Stimulated activated CD4-positive, alpha-beta T cell treated with anti-CD3 and anti-CD28 coated beads, Interleukin-2, amount 100 ng/mL, for 48 hours (primary cell): ENCODE measurements at places on chromosomes 1 and 21.

DNA sequence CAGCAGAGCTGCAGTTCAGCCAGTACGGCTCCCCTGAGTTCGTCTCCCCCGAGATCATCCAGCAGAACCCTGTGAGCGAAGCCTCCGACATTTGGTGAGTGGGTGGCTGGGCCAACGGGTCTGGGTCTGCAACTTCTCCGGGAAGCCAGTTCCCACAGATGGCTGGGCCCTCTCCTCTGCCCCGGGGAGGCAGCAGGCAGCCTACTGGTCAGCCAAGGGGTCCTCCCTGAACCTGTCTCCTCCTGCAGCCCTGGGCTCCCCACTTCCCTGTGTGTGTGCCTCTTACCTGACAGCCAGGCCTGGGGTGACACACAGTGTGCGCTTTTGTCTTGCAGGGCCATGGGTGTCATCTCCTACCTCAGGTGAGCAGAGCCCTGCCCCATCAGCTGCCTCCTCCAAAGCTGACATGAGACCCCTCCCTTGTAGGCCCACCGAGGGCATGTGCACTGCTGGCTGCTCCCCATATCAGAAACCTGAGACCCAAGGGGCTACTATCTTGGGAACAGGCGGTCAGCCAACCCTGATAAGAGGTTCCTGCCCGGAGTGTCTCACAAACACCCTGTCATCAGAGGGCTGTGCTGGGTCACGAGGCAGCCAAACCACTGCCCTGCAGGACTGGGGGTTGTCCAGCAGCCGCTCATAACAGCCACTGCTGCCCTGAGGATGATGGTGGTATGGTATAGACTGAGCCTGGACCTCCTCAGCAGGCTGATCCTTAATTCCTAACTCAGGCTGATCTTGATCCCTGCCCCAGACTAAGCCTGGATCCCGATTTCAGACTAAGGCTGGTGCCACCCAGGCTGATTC, 37.6 kb downstream of the TRIM11 start:
- no peak for DNase-seq

DNA sequence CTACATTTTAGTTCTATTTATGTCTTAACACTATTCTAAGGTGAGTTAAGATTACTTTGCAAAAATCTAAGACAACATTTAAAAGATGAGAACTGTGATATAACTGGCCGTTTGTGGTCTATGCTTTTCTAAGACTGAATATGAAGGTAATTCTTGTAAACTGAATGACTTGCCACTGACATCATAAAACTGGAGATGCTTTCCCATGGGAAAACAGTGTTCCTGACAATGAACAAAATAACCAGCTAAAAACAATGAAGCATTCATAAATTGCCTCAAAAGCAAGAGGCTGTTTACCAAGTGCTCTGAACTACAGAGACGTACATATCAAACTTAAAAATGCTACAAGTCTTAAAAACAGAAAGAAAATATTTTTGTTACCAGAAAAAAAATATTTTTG, 54.7 kb downstream of the APP start:
- no peak for DNase-seq

DNA sequence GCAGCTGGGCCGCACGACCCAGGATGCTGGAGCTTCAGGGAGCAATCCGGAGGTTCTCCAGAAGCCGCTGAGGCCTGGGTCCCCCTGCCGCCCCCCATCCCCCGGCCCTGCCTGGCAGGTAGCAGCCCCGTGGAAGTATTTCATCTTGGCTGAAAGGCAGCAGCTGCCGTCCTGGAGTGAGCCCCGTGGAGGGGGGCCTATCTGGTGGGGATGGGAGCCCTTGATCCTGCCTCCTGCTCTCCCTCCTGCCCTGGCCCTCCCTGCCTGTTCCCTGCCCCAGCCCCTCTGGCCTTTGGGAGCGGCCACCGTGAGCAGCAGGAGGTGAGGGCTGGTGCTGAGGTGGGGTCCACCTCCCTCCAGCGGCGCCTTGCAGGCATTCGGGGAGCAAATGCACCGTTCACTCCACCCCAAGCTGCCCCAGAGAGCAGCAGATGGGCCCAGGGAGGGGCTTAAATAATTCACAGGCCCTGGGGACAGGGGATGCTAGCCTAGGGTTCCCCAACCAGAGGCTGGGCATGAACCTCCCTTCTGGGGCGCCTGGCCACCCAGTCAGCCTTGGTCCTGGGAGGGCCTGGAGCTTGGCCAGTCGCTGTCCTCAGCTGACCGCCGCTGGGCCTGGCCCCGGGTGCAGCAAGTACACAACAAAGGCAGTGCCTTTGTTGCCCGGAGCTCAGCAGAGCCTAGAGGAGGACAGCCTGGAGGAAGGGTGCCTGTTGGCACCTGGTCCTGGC, 23.7 kb upstream of the PLCH2 start:
- DNase-seq, result no peak

GRCh38 chr1:19811206-19811851, 3.8 kb downstream of the RNF186 start:
- peak; percentile 63 for DNase-seq

DNA sequence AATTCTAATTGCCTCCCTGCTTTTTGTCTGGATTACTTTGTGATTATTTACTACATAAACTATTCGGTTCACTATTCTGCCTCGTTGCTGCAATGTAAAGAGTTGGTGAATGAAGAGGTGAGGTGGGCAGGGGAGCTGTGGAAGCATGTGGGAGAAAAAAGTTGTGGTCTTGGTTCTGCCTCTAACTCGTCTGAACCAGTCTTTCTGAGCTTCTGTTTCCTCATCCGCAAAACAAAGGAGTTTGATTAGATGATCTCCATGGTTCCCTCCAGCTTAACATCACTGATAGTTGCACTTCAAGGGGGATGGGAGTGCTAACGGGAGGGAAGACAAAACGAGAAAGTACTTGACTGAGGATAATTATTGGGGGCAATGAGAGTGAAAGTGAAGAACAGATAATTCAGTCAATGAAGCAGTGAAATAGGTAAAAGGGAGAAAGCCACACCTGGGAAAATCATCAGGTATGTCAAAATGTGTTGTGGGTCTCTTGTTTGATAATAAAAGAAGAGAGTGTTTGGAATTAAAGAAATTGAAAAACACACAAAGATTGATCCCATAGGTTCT, 26.2 kb upstream of the UHMK1 start:
- no peak for DNase-seq

GRCh38 chr1:166975361-166976129, at the start of gene ILDR2:
Gene ILDR2, minus strand, starts transcription at chr1:166975540. Its CDS starts 272 bp downstream, at chr1:166975268.
- peak; percentile 49 for DNase-seq

DNA sequence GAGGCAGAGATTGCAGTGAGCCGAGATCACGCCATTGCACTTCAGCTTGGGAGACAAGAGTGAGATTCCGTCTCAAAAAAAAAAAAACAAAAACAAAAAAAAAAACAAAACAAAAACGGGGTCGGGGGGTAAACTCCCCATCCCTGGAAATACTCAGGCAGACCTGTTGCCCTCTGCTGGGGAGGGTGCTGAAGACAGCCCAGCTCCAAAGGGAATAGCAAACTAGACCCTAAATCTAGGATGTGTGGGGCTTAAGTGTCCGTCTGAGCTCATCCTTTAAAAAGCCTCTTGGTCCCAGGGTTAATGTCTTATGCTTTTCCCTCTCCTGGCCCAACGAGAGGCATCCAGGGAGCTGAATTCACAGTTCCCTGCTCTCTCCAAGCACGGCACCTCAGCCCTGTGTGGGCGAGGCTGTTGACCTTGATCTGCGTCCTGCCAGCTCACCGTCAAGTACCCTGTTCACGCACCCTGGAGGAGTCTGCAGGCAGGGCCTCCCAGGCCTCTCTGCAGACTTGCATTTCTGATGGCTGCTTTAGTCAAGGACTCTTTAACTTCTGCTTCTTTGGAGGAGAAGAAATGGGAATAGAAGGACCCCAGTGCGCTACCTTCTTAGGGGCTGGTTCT, 22.3 kb downstream of the KCND3 start:
- DNase-seq, result no peak
